ENCODE measurements at places on chromosomes 7 and 10.

GRCh38 chr10:61830846-61831273 is 70.6 kb upstream of the ARID5B start:
- no peak for DNase-seq

- no peak for DNase-seq
Measured at GRCh38 chr10:96768136-96768535, 47.8 kb upstream of the PIK3AP1 start.

- DNase-seq: no peak
Measured at GRCh38 chr7:1987084-1987535, 245.6 kb downstream of the MAD1L1 start.

GRCh38 chr10:82908751-82909150 is 1033.8 kb downstream of the NRG3 start:
- no peak for DNase-seq

GRCh38 chr7:70033226-70033625 is 435.0 kb downstream of the AUTS2 start:
- no peak for DNase-seq

DNA sequence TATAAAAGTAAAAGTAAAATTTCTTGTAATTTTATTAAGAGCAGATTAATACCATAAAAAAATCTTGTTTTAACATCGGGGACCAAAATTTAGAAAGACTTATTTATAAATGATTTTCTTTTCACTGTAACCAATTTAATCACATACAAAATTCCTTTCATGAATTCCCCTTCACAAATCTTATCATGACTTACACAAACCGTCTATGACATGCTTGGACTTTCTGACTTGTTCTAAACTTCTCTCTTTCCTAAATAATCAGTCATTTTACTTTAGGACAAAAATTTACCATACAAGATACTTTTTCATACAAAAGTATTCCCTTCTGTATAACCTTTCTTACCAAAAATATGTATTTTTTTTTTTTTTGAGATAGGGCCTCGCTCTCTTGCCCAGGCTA is 9.3 kb downstream of the CROT start:
- no peak for DNase-seq

- DNase-seq: no peak
Measured at GRCh38 chr7:26305090-26305868, 13.6 kb downstream of the SNX10 start.

GRCh38 chr7:143492799-143493739 is 15.4 kb downstream of the TAS2R41 start:
- DNase-seq: no peak

- DNase-seq: no peak
Measured at GRCh38 chr7:70457883-70458680, 673.9 kb upstream of the GALNT17 start.

GRCh38 chr10:123479640-123480039 is 186.5 kb upstream of the GPR26 start:
- no peak for DNase-seq

- no peak for DNase-seq
Measured at GRCh38 chr7:32204361-32205018, 134.3 kb upstream of the PDE1C start.

- no peak for DNase-seq
Measured at GRCh38 chr7:47271749-47272148, 310.2 kb downstream of the TNS3 start.

GRCh38 chr10:52121688-52122087 is 192.4 kb upstream of the DKK1 start:
- DNase-seq: no peak

- DNase-seq: no peak
Measured at GRCh38 chr10:119502618-119503155, 39.8 kb downstream of the RGS10 start.

DNA sequence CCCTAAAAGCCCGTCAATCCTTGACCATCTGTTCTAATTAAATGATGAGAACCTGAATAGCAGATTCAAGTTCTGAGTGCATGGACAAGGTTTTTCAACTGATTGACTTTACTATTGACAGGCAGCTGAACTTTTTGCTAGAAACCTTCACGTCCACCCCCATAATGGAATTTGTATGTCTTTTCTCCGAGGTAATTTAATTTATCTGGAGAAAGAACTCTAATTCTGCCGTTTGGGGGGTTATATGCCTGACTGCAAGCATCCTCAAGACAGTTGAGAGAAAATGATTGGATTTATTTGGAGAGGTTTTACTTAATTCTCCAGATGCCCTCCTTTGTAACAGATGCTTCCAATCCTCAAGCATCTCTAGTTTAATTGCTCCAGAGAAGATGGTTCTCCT is 1053.4 kb upstream of the AUTS2 start:
- DNase-seq: no peak

GRCh38 chr10:110865809-110866482 is 5.8 kb upstream of the PDCD4 start:
- DNase-seq: no peak

DNA sequence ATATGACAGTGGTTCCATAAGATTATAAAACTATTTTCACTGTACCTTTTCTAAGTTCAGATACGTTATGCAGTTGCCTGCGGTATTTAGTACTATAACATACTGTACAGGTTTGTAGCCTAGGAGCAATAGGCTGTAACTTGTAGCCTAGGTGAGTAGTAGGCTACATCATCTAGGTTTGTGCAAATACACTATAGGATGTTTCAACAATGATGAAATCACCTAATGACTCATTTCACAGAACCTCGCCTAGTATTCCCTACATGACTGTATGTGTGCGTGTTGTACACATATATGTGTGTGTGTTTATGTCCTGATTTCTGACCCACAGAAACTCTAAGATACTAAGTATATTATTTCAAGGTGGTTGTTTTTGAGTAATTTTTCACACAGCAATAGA is 139.0 kb downstream of the HERPUD2 start:
- DNase-seq: no peak

GRCh38 chr10:113454341-113455061 is 98.4 kb upstream of the HABP2 start:
- DNase-seq: no peak

DNA sequence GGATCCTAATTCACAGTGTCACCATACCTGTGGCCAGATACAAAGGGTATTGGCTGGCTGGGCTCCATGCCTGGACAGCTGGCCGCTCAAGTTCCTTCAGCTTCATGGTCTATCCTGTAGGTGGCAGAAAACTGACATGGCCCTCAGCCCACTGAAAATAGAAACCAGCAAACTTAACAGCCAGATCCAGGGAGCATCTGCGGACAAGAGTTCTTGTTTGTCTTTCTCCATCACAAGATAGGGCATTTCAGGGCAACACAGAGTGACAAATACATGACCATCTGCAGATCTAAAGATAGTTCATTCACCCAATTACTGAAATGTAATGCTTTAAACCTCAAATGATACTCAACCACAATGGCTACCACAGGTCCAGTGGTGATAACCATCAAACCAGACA is 2.8 kb downstream of the SEC31B start:
- no peak for DNase-seq

DNA sequence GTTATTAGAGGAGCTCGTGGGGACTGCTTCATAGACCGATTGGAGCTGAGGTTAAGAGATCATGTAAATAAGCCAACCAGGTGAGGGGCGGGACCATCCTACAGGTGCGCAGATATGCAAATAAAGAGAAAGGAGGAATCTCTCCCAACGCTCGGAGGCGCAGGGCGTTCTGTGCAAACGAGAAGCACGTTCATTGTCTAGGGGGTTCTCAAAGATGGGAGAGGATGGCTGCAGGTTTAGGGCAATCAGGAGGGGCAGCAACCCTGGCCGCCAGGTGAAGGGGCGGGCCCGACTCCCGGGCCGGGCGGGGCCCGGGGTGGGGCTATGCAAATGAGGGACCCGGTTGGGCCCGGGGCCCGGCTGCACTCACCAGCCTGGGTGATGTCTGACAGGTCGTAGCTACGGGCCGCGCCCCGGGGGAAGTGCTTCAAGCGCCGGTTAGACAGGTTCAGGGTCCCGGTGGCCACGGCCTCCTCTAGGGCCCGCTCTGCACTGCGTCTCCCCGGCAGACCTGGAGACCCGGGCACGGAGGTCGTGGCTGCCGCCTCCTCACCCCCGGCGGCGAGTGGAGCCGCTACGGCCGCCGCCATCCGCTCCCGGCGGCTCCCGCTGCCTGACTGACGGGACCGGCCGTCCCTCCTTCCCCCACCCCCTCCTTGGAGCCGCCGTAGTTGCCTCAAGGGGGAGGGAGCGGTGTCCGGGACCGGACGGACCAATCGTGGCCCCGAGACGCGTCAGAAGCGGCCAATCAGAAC is at the start of gene LRCH4:
Gene LRCH4 (minus strand): TSS at position 619 of the 755 bp plus-strand sequence. CDS start 29 bp downstream, at position 590.
- no peak for DNase-seq

DNA sequence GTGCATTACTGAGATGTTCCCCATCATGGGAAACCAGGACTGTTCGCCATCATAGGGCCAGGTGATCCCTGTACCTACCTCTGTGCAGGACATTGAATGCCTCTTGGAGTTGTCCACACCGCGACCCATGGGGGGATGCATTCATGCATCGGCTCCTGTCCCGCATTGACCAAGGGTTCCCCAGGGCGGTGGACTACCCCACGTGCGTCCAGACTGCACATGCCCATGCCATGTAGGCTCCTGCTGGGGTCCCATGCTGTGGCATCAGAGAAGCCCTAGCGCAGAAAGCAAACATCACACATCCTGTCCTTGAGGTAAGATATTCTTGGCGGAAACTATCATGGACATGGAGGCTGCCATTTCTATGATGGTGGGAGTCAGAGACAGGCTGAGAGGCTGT is 121.6 kb upstream of the UNC5B start:
- no peak for DNase-seq

DNA sequence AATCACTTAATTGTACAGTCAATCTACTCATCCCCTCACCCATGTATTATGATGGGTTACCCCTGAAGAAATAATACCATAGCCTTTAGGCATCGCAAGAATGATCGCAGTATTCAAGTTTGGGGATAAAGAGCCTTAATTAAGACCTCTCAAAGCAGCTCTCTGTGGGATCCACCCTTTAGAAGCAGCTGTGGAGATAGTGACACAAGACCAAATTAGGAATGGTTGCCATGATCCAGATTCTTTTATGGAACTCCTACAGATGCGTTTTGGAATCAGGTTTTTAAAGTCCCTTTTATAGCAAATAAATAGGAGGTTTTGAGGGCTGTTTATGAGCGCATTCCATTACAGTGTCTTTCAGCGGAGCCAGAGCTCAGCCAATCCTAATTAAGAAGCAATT is 12.2 kb downstream of the TES start:
- no peak for DNase-seq

Data from stimulated activated CD8-positive, alpha-beta memory T cell treated with anti-CD3 and anti-CD28 coated beads, Interleukin-4, amount 100 ng/mL, for 4 hours (primary cell).